ENCODE measurements at places on chromosomes 1 and 21.

- DNase-seq: no peak
These were observed 62.4 kb downstream of the KIRREL1 start for GRCh38 chr1:158055854-158056253.

DNA sequence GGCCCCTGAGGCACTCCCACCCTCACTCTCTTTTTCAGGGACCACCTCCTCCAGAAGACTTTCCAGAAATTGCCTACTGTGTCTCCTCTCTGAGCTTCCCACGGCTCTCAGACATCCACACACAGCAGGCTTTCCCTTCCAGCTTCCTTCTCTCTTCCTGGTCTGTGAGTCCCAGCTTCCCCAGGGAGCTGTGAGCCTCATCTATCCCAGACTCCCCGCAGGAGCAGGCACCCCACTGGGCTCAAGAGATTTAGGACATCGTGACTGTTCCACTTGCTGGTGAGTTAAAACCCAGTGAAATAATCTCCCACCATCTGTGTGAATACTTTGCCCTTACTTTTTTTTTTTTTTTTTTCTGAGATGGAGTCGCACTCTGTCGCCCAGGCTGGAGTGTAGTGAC, 22.0 kb upstream of the PRELP start:
- DNase-seq: no peak

GRCh38 chr1:74791491-74791890, 58.5 kb downstream of the TYW3 start:
- no peak for DNase-seq

GRCh38 chr21:29055080-29055479, 18.4 kb downstream of the CCT8 start:
- no peak for DNase-seq

- no peak for DNase-seq
These were observed 3.0 kb upstream of the SMPDL3B start for GRCh38 chr1:27931759-27932158.

- no peak for DNase-seq
These were observed 262.0 kb downstream of the TNR start for GRCh38 chr1:175481126-175482070.

GRCh38 chr1:203628201-203629015, 1.8 kb downstream of the ATP2B4 start:
- DNase-seq: no peak

GRCh38 chr21:43739621-43740435, 20.9 kb downstream of the PDXK start:
- no peak for DNase-seq

DNA sequence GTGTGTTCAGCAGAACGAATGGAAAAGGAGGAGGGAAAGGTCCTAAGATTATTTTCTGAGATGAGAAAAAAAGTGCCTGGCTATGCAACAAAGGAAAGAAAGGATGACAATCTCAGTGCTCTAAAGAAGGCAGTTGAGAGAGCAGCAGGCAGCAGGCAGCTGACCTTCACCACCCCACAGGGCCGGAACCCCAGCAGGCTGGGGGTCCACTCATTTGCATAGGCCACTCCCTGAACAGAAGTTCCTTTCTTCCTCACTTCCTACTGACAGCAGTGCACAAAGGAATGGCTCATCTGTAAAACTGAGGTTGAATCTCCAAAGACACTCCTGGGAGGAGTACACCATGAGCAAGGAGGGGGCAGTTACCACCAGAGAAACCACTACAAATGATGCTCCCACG, 41.4 kb upstream of the TNR start:
- DNase-seq: no peak

DNA sequence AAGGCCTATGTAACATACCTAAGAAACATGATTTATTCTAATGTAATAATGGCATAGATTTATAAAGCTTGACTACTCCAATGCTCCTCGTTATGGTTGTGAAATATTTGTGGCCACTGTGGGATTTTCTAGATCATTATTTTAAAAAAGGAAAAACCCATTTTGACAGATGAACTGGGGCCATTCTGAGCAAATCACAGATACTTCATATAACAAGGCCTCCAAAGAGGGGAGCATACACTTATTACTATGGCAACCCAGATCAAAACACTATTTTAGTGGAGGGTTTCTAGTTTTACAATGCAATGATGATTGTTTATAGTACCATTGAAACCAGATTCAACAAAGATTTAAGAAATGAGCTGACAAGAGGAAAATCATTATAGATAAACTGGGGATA, 346.6 kb downstream of the ZNF326 start:
- no peak for DNase-seq

DNA sequence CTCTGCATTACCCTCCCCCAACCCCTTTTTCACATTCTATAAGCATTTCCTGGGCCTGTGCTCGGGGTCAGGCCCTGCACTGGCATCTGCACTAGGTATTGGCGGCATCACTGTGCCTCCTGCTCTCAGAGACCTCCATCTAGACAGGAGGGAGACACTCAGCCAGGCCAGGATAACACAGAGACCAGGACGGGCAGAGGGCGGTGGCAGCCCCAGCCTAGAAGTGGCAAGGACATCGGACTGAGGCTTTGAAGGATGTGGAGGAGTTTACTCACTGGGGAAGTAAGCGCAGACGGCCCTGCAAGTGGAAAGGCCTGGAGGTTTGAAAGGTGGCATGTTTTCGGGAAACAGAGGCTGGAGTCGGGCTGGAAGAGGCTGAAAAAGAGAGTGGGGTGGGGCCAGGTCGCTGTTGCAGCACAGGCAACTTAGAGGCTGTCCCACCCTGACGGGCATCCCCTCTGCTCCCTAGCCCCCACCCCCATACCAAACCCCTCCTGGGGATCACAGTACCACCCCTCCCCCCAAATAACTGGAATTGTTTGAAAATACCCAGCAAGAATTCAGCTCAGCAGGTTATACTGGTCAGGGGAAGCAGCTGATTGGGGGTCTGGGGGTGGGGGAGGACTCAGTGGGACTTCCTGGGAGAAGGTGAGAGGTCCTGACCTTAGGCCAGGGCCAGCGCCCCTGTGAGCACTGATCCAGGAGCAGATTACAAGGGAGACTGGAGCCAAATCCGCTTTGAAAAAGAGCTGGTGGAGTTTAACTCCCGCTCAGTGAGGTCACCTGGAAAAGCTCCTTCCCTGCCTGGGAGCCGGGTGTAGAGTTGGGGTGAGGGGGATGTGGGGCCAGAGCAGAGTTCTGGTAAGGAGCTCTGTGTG, 121.8 kb upstream of the WNT4 start:
- no peak for DNase-seq

GRCh38 chr1:209379280-209379679, 204.2 kb upstream of the CAMK1G start:
- DNase-seq: no peak

DNA sequence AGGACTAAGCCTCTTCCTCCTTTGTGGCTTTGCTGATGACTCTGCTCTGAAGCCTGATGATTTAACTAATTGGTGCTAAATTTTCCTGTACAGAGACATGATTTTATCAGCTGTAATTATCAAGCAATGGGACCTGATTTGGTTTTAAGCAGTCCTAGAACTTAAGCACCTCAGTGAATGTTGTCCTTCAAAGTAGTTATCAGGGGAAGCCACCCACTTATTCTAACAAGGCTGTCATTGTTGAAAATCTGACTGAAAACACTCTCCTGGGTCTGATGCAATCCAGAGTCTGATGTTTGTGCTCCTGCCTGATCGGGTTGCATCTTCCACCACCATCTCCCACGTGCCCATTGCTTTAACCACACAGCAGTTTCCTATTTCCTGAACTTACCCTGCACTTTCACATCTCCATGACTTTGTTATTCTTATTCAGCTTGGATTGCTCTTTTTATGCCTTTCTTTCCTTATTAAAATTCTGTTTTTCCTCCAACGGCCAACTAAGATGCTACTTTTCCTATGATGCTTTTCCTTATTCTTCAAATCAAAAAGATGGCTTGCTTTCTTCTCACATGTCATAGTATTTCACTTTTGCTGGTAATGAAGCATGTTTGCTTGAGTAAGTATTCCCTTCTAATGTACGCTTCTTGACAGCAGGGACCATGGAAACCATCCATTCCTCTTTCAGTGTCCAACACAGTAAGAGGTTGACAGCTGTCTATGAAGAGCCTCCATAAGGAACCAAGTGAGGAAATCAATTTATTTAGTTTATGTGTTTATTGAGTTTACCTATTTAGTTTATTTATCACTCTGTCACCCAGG, 55.0 kb downstream of the S1PR1 start:
- no peak for DNase-seq

DNA sequence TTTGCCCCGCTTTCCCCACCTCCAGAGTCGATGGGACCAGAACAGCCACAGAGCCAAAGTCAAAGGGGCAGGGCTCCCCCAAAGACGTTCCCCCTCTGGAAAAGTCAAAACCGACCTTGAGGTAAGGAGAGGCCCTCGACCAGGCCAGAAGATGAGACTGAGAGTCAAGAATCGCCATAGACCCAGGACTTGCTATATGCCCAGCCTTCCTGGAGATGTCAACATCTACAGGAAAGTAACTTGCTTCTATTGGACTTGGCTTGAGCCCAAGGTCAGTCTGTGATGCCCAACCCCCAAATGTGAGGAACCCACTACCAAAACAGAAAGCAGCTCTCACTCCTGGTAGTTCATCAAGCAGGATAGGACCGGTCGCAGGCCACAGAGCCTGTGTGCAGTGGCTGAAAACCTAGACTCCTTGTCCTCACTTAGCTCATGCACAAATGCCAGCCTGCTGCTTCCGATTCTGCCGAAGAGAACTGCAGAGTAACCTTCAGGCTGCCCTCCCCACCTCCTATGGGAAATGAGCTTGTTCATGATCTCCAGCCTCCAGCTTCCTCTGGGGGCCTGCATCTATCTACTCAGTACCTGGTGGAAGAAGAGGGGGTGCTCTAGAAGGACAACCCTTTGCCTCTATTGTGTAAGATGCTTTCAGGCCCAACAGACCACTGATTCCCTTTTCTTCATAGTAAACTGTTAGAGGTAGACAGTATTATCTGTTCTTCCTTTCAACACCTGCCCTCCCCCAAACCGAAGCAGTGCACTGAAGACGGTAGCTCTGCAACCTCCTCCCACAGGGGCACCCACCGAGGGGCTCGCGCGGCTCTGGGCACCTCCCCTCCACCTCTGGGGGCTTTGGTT, 1.4 kb downstream of the ACOT7 start:
- no peak for DNase-seq

GRCh38 chr1:31811605-31812004, 4.2 kb downstream of the SPOCD1 start:
- DNase-seq: no peak

GRCh38 chr1:192768463-192768862, 40.4 kb upstream of the RGS2 start:
- no peak for DNase-seq

GRCh38 chr1:221039616-221040015, 160.4 kb downstream of the HLX start:
- DNase-seq: no peak

DNA sequence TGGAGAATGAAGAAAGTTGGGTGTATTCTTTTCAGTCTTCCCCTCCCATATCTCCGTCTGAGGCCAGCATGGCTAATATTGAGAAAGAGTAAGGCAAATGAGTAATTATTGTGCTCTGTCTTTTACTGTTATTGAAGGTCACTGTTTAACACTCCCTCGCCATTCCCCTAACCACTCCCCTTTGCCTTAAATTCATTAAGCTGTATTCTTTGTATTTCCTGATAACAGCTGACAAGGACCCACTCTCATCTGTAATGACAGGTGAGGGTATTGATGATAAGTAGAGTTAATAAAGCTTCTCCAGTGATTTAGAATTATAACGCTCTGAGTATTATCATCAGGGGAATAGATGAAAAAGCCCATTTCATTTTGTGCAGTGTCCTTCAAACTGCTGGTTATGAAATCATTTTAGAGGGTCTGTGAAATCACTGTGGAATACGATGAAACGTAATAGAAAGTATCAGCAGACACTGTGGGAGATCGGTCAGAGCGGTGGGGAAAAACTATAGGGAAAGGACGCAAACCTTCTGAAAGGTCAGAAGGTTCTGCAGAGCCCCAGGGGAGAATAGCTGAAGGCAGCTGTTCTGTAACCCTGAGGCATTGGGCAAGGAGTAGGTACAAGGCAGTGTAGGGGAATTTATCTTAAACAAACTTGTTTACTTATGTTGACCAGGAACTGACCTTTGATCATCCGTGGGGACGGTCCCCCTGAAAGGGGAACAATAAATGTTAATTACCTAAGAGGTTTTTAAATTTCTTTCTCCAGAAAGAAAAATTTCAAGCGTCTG, 46.3 kb upstream of the CACYBP start:
- DNase-seq: no peak

- no peak for DNase-seq
These were observed 8.5 kb downstream of the CD2 start for GRCh38 chr1:116762781-116763115.

DNA sequence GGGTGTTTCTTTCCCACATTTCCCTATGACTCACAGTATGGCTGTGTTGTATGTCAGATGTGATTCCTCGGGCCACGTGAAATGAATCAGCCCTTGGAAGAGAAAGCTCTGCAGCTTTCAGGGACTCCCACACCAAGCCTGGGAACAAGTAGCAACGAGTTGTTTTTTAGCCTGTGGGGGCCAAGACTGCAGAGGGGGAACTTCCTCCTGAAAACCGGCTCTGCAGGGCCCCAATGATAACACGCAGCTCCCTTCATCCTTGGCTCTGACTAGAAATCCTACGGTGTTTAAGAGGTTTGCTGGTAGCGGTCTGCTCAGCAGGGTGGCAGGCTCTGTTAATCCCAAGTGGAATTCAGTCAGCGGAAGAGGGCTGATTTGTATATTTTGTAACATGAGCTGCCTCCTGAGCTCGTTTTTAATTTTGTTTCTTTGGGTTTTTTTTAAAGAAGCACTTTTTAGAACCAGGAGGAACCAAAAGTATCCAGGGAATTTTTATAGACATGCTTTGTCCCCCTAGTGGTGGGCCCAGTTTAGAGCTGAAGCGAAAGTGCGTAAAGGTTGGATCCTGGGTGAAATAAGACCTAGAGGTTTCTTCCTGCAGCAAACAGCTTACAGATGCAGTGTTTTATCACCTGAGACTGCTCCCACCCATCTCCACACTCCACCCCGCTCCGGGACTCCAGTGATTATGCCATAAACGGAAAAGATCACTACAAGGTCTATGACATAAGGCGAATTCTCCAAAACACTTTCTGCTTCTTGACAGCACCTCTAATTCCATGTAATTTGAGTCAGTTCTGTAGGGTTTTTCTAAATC, 48.8 kb downstream of the LAMC2 start:
- DNase-seq: peak; percentile 75

- DNase-seq: no peak
These were observed 24.6 kb downstream of the RNF187 start for GRCh38 chr1:228511546-228512445.

- DNase-seq: no peak
These were observed 54.8 kb upstream of the ID3 start for GRCh38 chr1:23614032-23614660.

DNA sequence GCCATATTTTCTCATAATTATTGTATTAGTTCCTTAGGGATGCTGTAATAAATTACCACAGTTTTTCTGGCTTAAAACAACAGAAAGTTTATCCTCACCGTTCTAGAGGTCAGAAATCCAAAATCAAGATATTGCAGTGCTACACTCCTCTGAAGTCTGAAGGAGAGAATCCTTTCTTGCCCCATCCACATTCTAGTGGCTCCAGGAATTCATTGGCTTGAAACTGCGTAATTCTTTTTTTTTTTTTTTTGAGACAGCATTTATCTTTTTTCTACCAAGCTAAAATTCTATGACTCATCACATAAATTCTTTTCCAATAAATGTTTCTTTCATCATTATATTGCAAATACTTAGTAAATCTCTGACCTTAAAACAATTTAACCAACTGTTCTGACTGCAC, 451.0 kb upstream of the RGS18 start:
- DNase-seq: no peak
